ENCODE measurements at places on chromosomes 7 and 10.

DNA sequence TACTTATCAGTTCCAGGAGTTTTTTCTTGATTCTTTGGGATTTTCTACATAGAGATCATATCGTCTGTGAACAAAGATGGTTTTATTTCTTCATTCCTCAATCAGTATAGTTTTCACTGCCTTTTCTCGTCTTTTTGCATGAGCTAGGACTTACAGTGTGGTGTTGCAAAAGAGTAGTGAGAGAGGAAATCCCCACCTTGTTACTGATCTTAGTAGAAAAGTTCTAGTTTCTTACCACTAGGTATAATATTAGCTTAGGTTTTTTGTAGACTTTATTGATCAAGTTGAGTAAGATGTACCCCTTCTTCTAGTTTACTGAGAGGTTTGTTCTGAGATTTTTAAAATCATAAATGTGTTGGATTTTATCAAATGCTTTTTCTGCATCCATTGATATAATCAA is 123.3 kb downstream of the TMEM26 start:
- DNase-seq: no peak

DNA sequence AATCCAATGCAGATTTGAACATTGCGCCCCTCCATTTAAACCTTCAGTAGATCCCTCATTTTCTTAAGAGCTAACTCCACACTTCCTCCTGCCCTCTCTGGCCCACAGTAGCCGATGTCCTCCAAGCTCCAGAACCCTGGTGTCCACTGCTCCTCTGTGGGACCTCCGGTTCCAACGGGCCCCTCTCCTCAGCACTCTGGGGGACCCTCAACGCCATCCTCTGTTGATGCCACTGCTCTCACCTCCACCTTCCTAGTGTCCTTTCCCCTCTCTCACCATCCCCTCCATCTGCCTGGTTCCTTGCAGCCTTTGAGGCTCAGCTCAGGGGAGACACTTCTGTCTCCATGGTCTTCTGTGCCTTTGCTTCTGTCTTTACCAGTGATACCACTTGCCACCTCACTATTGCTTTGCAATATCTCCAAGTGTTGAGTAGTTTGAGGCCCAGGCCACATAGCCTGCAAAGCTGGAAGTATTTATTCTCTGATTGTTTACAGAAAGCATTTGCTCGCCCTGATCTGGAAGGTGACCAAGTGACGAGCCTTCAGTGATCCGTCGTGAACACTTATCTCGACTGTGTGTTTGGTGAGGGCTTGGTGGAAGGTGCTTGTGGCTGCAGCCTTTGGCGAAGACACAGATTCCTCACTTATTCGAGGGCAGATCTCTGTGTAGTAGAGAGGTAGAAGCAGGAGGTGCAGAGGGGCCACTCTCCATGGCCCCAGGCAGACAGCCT is 104.8 kb upstream of the SHH start:
- DNase-seq: no peak

DNA sequence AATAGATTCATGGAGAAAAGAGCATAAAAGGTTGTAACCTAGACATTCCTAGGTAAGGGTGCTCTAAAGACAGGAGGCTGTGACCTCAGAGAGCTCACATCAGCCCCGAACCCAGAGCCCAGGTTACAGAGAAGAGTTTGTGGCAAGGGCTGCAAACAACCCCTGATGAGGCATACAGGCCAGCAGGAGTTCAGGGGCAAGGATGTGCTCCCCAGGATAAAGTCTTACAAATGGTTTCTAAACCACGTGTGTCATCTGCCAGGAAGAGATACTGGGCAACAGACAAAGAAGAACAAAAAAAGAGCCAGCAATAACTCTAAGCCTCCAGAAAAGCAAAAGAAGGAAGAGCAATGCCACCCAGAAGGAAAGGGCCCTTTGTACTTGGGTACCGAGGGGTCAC is 27.7 kb downstream of the NCAPG2 start:
- DNase-seq: no peak

DNA sequence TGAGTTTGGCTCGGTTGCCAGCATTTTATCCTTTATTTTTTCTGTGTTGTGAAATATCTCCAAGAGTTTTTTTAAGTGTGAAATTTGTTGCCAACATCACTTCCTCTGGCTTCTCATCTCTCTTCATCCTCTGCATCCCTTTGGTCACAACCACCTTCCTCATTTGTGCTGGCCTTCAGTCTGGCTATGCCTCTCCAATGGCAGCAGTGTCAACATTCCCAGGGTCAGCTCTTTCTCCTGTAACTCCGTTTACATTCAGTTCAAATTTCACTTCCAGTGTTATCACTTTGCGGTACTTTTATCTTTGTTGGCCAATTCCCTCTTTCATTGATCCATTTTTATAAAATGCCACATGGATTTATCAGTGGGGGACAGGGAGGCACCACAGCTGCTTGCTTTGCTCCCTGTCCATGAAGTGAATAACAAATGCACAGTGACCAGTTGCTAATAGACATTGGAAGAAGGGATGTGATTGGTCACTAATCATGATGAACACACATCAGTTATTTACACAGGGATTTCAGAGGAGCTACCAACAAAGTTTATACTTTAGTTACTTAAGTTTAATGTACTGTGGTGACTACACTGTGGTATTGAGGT is 311.4 kb upstream of the LRGUK start:
- no peak for DNase-seq

- no peak for DNase-seq
Observed at GRCh38 chr10:72234560-72235095, 18.6 kb upstream of the ASCC1 start.

GRCh38 chr10:26781797-26782196 is 79.0 kb downstream of the ABI1 start:
- no peak for DNase-seq

GRCh38 chr7:116740755-116741462 is 68.9 kb downstream of the MET start:
- no peak for DNase-seq

DNA sequence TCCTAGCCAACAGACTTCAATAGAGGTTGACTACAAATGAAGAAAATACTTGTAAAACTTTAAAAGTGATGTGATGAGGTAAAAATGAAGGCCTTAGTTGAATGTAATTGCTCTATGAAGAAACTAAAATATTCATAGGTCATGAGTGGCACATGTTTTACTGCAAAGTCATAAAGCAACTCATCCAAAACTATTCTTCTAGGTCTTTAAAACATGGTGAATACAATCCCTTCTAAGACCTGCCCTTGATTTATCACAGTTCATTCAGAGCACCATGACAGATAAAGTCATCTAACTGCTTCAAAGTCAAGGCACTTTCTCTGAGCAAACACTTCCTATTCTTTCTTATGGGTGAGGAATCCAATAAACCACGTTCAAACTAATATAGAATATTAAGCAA is 713.5 kb downstream of the SORCS1 start:
- DNase-seq: no peak

- DNase-seq: no peak
Observed at GRCh38 chr7:26588511-26588910, 275.9 kb downstream of the SKAP2 start.

DNA sequence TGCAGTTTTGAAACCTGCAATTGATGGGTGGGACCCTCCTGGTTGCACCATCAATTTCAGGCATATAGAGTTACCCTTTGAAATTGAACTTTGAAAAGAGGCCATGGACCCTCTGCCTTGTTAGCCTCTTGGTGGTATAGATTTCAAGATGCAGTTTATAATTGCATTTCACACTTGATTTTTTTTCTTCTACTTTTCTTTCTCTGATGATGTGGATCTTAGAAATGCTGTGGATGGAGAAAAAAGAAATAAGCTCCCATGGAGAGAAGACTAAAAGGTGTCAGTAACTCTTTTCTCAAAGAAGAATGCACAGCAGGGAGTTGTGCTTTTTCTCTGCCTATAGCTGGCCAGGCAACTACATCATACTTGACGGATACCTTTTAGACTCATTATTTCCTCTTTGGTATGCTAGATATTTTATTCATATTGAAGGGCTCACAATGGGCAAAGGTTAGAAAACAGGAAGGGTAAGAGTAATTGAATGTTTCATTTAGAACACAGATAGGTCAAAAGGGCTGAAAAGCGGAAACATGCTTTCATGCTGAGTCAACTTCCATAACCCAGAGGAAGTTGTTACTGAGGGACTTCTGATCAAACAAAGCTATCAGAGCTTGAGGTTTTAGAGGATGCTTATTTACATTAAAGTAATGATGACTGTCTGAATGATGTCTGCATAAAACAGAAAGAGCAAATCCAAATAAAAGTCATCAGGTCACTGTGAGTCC is 773.2 kb upstream of the LRRN3 start:
- no peak for DNase-seq
